Ecto neural progenitor cell (in vitro differentiated cells): ENCODE measurements at places on chromosomes 5 and 9.

GRCh38 chr9:111838439-111838838 is 43.7 kb upstream of the SHOC1 start:
- no peak for DNase-seq

DNA sequence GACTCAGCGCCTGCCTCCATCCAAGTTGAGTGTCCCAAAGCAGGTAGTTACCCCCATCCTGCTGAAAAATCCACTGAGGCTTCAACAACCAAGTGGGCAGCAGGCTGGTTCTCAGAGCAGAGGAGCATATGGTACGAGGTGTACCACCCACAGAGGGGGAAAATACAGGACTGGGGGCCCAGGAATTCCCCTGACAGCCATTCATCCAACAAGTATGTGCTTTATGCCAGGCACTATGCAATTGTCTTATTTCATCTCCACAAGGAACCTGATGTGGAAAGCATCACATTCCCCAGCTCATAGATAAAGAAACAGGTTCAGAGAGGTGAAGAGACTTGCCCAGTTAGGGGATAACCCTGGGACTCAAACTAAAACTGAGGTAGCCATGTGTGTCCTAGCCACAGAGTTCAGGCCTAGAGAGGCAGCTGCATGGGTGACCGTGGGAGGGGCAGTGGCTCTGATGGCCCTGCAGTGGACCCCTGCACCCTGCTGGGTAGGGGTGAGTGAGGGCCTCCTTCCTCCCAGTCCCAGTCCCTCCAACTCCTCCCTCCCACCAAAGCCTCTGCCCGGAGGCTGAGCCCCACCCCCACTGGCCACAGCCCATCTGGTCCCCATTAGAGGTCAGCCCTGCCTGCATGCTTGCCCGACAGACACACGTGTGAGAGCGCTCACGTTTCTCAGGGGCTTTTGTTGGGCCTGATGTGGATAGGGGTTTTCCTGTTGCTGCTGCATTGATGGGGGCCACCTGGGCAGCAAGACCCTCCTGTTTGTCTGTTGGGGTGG is 11.5 kb downstream of the PDLIM4 start:
- DNase-seq, result peak; percentile 64

GRCh38 chr5:134092875-134093274 is 21.6 kb upstream of the TCF7 start:
- no peak for DNase-seq

DNA sequence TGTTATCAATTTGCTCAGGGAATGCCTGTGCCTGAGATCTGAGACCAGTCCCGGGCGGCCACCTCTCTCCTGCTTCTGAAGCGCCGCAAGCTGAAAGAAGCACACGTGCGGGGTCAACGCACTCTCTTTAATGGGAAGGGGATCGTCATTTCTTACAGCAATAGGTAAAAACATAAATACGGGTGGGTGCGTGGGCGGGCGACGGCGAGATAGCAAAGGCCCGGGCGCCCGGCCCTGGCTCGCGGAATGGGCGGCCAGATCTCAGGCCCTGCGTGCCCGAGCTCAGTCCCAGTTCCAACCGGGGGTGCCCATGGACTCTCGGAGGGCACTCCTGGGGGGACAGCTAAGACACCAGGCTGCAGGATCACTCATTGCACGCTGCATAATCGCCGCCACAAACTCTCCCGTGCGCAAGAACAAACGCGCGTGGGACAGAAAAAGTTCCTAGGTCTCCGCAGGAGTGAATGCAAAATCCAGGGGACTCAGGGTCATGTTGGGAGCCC is 3.0 kb downstream of the NKX2-5 start:
- DNase-seq, result no peak

DNA sequence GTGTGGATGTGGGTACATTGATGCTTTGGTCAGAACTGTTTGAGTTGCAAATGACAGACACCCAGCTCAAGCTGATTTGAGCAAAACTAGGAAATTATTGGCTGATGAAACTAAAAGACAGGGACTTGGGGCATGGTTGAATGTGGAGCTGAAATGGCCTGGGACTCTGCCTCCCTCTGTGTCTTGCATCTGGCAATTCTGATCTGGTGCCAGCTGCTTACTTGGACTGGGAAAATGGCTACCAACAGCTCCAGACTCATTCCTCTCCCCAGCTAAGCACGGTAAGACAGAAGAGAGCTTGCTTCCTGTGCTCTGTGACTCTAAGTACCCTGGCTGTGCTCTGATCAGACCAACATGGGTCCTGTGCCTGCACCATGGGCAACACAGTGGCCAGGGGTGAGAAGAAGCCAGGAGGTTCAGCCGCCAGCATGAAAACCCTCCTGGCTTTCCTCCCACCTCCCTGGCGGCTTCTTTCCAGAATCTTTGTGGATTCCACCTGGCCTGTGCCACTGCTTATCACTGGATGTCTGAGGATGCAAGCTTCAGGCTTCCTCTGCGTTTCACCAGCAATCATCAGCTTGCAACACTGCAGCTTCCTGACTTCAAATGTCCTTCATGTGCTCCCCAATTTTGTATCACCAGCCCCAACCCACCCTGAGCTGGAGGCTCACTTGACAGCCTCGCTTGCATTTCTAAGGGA is 44.1 kb downstream of the C5orf15 start:
- no peak for DNase-seq

- DNase-seq, result no peak
Observed at GRCh38 chr9:125674981-125675973, 31.7 kb downstream of the MAPKAP1 start.

GRCh38 chr5:149632311-149633251 is 51.3 kb downstream of the ARHGEF37 start:
- DNase-seq, result no peak

GRCh38 chr9:105637787-105638395 is 24.4 kb upstream of the TAL2 start:
- DNase-seq, result no peak

DNA sequence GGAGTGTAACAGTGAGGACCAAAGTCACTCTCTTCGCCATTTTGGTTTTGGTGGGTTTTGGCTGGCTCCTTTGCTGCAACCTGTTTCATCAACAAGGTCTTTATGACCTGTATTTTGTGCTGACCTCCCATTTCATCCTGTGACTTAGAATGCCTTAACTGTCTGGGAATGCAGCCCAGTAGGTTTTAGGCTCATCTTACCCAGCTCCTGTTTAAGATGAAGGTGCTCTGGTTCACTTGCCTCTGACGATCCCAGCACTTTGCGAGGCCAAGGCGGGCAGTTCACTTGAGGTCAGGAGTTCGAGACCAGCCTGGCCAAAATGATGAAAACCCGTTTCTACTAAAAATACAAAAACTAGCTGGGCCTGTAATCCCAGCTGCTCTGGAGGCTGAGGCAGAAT is 1.8 kb upstream of the CKS2 start:
- DNase-seq, result no peak

DNA sequence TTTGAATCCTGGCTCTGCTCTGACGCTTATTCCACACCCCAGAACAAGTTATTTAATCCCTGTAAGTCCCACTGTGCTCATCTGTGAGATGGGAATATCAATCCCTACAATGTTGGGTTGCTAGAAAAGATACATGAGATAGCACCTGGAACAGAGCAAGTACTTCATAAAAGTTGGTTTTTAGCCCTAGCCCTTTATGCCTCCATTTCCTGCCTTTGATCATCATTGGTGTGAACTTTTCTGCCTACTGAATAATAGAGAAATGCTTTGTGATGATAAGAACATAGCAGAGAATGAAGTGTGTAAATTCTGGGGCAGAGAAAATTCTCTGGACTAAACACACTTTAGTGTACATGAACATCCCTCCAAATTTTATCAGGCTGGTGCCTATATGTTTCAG is 90.3 kb upstream of the RANBP6 start:
- no peak for DNase-seq

GRCh38 chr9:94827584-94828304 is 101.2 kb downstream of the AOPEP start:
- DNase-seq, result no peak

GRCh38 chr5:157917899-157918809 is 59.2 kb upstream of the CLINT1 start:
- peak; percentile 71 for DNase-seq

DNA sequence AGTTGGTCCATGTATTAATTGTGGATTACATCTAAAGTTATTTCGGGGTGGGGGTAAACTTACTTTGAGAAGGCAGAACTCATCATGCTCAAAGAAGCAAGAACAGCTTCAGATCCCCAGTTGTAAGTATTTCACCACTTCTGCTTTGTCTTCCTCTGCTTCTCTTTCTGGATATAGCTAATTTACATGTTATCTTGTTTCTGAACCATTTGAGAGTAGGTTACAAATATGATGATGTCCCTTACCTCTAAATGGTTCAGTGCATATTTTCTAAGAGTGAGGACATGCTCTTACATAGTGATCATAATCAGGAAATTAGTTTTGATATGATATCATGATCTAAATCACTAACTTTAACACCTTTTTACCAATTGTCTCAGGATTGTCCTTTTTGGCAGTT is 11.9 kb downstream of the TRIO start:
- no peak for DNase-seq

GRCh38 chr9:114343471-114344187 is 14.0 kb downstream of the ORM2 start:
- no peak for DNase-seq

DNA sequence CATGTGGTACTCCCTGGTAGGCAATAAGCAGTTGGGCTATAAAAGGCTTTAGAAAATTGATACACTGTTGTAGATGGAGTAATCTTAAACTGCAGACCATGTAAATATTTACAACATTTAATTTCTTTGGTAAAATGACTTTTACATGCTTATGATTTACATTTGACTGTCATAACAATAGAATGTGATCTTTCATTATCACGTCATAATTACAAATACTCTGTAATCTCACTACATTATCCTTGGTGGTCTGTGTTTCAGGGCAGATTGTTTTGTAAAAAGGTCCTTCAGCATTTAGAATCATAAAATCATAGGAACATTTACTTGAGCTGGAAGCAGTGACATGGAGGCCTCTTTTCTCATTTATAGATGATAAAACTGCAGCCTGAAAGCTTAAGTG is 73.3 kb upstream of the PRRC1 start:
- no peak for DNase-seq

- no peak for DNase-seq
Observed at GRCh38 chr5:82808960-82809359, 268.2 kb downstream of the TMEM167A start.

DNA sequence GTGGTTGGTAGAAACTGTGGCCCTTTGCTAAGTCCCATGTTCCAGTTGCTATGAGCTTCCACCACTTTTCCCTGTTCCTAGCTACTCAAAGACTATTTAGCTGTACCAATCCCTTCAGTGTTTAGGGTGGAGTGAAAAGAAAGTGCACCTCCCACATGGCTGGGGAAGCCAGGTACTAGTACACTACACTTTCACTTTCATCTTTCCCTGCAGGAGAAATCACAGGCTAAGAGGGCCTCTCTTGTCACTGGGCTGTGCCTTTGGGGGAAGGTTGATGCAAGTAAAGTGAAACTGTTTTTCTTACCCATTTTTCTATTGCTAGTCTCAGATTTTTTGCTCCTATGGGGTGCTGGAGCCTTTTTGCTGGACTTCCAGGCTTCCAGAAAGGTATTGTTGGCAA is 33.5 kb upstream of the CKS2 start:
- DNase-seq, result no peak

- no peak for DNase-seq
Observed at GRCh38 chr9:113163001-113163400, 12.2 kb downstream of the SLC31A2 start.

- no peak for DNase-seq
Observed at GRCh38 chr9:106075960-106076327, 381.6 kb downstream of the TMEM38B start.

DNA sequence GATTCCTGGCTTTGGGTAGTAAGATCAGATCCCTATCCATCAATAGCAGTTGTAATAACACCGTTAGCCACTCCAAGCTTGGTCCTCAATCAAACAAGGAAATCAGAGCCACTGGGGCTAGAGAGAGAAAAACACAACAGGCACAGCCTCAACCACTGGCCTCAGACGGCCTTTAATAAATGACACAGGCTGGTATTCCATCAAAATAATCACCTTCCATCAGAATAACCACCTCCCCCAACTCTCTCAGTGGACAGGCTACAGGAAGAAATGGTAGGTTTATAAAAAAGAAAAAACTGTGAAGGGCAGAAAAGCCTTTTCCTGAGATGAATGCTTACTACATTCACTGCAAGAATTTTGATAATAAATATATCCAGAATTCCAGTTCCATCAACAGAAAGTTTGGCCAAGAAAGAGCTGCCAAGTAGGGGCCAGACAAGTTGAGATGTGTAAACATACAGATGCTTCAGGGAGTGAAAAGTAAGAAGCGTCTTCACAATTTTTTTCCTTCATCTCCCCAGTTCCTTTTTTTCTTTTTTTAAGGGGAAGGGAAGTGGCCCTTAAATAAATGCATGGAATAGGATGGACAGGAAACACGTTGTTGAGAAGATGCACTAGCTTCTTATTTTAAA is 5.5 kb downstream of the FOXD1 start:
- DNase-seq, result peak; percentile 32

DNA sequence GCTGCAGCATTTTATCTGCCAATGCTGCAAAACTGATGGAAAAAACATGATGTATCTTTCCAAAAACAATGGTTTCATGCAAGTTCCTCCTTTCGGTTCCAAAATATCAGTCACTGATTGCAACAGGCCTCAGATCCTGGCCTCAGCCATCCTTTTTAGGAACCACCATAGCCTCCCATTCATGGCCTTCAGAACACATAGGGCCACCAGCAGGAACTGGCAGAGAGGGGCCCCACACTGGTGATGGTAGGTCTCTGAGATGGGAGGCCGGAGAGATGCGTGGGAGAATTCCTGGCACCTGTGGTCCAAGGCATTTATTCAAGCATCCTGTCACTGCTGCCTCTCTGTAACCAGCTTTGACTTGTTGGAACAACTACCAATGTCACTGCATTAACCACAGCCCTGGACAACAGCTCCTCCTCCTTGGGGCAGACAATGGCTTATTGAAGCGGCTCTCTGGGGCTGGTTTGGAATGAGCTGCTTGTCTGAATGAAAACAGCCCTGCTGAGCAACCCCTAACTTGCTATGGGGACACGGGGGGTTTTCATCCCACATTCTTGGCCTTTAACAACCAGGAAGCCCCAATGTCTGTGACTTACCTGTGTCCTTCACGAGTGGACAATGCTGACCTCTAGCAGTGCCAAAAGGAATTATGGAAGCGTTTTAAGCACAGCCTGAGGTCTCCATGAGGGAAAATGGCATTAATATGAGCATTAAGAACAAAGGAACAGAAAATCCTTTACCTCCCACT is 108.1 kb downstream of the LHFPL2 start:
- no peak for DNase-seq

GRCh38 chr5:153456354-153456753 is 34.1 kb upstream of the GRIA1 start:
- no peak for DNase-seq

GRCh38 chr5:96961053-96961452 is 25.2 kb downstream of the LNPEP start:
- DNase-seq, result no peak

DNA sequence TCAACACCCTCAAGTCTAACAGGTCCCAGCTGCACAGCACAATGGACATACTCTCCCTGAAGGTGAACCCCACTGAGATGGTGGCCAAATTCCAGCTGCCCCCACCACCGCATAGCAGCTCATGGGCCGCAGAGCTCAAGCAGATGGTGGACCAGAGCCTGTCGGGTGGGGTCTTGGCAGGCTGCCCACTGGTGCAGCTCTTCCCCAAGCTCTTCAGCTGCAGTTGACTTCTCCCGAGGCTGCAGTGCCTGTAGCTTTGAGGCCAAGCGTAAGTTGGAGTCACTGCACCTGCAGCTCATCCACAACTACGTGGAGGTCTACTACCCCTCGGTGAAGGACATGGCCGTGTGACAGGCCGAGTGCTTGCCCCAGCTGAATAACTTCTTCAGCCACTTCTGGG is 56.6 kb upstream of the SPTLC1 start:
- DNase-seq, result no peak
